ENCODE measurements at places on chromosomes 3 and 15. TPM values are rescaled to one million over a fixed set of nuclear protein-coding genes. Genes with fewer than 3 reads are reported as not detected.

Gene THPO
- not detected for total RNA-seq

Gene SERPINI2
- total RNA-seq, result not detected

Gene P2RY13
- total RNA-seq, result not detected

Gene UPK1B
- total RNA-seq, result not detected

- H3K27me3 ChIP-seq, result peaks cover 12% of the 10 kb centered on the region
- no peaks in the 10 kb centered on the region for H3K4me1 ChIP-seq
- DNase-seq, result no peak
- no peak overlapping the region for H3K27ac ChIP-seq
- H3K4me3 ChIP-seq, result no peak overlapping the region
- no peaks in the 10 kb centered on the region for H3K36me3 ChIP-seq
Observed at GRCh38 chr15:92533298-92533697, 122.3 kb downstream of the FAM174B start.

- H3K4me1 ChIP-seq, result peaks cover 29% of the 10 kb centered on the region
- peaks cover 18% of the 10 kb centered on the region for H3K36me3 ChIP-seq
- DNase-seq, result peak; percentile 52
- H3K27me3 ChIP-seq, result no peaks in the 10 kb centered on the region
- no peak overlapping the region for H3K4me3 ChIP-seq
- peak overlapping the region; percentile 68 for H3K27ac ChIP-seq
Observed at GRCh38 chr15:28984421-28985315, 98.9 kb downstream of the APBA2 start.

- no peak for DNase-seq
- no peak overlapping the region for H3K27ac ChIP-seq
- H3K27me3 ChIP-seq, result peaks cover 2% of the 10 kb centered on the region
- H3K4me3 ChIP-seq, result no peak overlapping the region
Observed at GRCh38 chr3:169923831-169924230, 12.5 kb downstream of the SAMD7 start.

GRCh38 chr15:73369154-73369694, 466 bp upstream of the HCN4 start:
- no peak overlapping the region for H3K27ac ChIP-seq
- H3K36me3 ChIP-seq, result no peaks in the 10 kb centered on the region
- H3K4me3 ChIP-seq, result no peak overlapping the region
- no peaks in the 10 kb centered on the region for H3K4me1 ChIP-seq

Measured in activated CD8-positive, alpha-beta T cell treated with anti-CD3 and anti-CD28 coated beads for 36 hours (primary cell).